T-helper 17 cell (primary cell): ENCODE measurements at places on chromosomes 2 and 18. TPM values are rescaled to one million over a fixed set of nuclear protein-coding genes. Genes with fewer than 3 reads are reported as not detected.

Gene PDCD1
- 10.4 TPM for total RNA-seq

Gene CFAP65
- total RNA-seq: not detected

Gene FNDC4
- not detected for total RNA-seq

Gene OSBPL1A
- total RNA-seq: 7.1 TPM

Gene TEX44
- not detected for total RNA-seq

Gene ANKRD30BL
- not detected for total RNA-seq

Gene MAP2
- 0.94 TPM for total RNA-seq

Gene DIPK1C
- total RNA-seq: not detected

Gene MTCL1
- total RNA-seq: 0.22 TPM

Gene MLPH
- not detected for total RNA-seq

Gene PROKR1
- not detected for total RNA-seq

Gene SP110
- total RNA-seq: 72.5 TPM

Gene BMP10
- not detected for total RNA-seq

Gene ZNF516
- total RNA-seq: 16.5 TPM

Gene ANKRD30B
- not detected for total RNA-seq

Gene STPG4
- total RNA-seq: 0.21 TPM

Gene LIMS2
- 7.7 TPM for total RNA-seq

Gene DUSP2
- total RNA-seq: 240 TPM

Gene CDH19
- total RNA-seq: not detected

Gene CCDC141
- total RNA-seq: 18.2 TPM

Gene FIGLA
- not detected for total RNA-seq

Gene SCN7A
- total RNA-seq: not detected

Gene ASXL3
- not detected for total RNA-seq

Gene TRMT61B
- total RNA-seq: 17.7 TPM

Gene MC2R
- total RNA-seq: not detected

Gene TRIM43
- not detected for total RNA-seq

Gene VWA3B
- not detected for total RNA-seq

Gene ARHGAP15
- 309 TPM for total RNA-seq

Gene SNRNP200
- total RNA-seq: 189 TPM

Gene NTSR2
- not detected for total RNA-seq

Gene PNPT1
- total RNA-seq: 17.7 TPM

Gene C2orf66
- total RNA-seq: not detected

Gene TFCP2L1
- total RNA-seq: not detected

Gene CBLN2
- not detected for total RNA-seq

Gene SEMA4F
- total RNA-seq: 9.5 TPM

Gene FBXO48
- total RNA-seq: 1.5 TPM

Gene CIB4
- not detected for total RNA-seq

Gene BOD1L2
- not detected for total RNA-seq

Gene RAB6C
- not detected for total RNA-seq

Gene KCNJ3
- total RNA-seq: not detected

Gene DSC1
- 0.16 TPM for total RNA-seq

Gene TMEM247
- not detected for total RNA-seq

Gene B4GALT6
- total RNA-seq: 0.10 TPM

Gene SDC1
- not detected for total RNA-seq

Gene ALKAL2
- not detected for total RNA-seq

Gene HNMT
- 0.47 TPM for total RNA-seq

Gene KIF1A
- not detected for total RNA-seq
